ENCODE measurements at places on chromosomes 7 and 10.
A peak's percentile ranks its signal among the peaks of the same experiment; 100 is the strongest.

DNA sequence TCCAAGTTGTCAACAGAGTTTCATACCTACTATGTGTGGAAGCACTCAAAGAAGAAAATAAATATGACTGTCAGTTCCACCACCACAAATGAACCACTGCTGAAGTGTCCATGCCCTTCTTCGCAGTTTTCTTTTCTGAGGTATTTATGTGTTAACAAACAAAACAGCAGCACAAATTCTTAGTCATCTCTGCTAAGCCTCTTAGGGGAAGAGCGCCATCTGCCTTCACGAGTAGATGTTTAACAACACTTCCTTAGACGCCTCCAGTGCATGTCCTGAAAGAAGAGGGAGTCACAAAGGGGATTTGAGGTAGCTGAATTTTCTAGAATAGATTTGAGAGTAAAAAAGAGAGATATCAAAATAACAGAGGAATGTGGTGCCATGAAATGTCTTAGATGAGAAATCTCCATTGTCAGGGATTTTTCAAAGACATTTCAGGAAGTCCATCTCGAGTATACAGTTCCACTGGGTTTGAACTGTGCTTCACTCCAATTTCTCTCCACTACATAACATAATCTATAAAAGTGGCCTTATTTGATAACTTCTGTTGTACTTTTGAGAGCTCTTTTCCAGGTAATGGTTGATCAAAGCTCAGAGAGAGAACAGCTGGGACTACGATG is 775.3 kb upstream of the POM121L12 start:
- DNase-seq = no peak

DNA sequence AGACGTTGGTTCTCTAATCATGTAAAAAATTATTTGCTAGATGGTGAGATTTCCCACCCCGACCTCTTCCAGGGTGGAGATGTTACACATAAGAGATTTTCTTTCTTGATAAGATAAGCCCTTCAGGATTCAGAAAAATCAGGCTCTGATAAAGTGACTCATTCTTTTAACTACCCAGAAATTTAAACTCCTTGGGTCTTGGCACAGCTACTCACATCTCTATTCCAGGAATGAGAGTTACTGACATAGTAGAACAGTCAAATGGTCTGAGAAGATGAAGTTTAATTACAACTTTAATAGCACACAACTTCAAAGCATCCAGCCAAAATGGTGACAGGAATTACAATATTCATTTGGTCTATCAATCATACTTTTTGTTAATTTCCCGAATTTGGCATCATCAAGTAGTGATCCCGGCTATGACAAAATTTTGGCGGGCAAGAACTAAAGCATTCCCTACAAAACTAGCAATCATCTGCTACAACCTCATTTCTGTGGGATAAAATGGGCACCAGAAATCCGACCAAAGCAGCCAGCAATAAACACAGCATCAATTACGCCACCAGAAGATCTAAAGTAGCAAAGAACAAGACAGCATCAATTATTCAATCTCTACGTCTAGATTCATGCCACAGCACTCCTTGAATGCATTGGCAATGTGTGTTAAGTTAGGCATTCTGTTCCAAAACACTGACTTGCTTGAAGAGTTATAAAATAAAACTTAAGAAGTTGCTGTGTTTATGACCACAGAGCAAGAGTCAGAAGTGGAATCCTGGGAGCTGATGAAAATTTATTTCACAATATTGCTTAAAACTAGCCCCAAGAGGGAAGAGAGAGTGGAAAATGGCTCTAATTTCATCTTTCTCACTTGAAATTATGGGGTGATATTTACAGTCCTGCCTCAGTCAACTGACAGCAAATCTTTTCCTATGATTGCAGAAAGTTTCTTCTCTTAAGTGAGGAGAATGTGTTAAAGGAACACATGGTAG is 565.7 kb upstream of the ANKRD30A start:
- peak; percentile 74 for DNase-seq

- no peak for DNase-seq
Observed at GRCh38 chr7:29033584-29033983, 75.5 kb upstream of the TRIL start.

- no peak for DNase-seq
Observed at GRCh38 chr7:55345292-55345691, 19.8 kb upstream of the LANCL2 start.

GRCh38 chr7:82264783-82265305 is 178.7 kb downstream of the CACNA2D1 start:
- DNase-seq = no peak

DNA sequence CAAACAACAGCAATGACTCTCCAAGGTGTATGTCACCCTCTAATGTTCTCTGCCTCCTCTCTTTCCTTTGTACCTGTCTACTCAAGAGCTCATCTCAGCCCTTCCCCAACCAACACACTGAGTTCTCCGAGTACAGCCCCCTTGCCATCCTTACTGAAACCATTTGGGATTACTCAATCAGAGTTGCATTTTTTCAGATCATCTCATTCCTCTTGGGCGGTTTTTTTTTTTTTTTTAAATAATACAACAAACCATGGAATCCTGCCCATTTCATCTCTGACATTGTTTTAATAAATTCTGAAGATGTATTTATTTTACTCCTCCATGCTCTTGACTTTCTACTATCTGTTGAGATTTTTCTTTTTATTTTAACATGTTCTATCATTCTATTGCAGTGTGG is 4.2 kb upstream of the CREB3L2 start:
- DNase-seq = peak; percentile 58

- DNase-seq = no peak
Observed at GRCh38 chr10:52465202-52465601, 151.1 kb downstream of the DKK1 start.

DNA sequence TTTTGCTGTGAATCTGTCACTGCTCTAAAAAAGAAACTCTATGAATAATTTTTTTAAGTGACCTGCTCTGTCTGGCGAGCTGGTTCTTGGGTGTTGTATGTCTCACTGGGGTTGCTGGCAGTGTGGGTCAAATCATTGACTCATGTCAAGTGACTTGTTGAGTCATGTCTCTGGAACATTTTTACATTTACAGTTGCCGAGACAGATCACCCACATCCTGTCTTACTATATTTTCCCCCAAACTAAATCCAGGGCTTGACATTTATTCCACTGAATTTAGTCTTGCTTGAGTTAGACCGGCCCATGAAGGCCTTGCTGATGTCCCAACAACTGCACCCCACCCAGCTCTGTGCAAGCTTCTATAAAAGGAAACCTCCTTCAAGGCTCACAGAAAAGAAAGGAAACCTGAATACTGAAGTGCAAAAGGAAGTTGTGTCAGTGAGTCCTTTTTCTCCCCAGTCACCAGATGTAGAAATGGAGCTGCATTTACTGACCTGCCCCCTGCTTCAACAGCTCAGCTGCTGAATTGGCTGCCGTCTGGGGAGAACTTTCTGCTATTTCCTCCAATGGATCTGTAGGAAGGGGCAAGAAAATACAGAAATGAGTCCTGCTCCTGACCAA is 290.3 kb downstream of the TNS3 start:
- peak; percentile 95 for DNase-seq

GRCh38 chr7:12571691-12572090 is 1.2 kb downstream of the SCIN start:
- DNase-seq = no peak

DNA sequence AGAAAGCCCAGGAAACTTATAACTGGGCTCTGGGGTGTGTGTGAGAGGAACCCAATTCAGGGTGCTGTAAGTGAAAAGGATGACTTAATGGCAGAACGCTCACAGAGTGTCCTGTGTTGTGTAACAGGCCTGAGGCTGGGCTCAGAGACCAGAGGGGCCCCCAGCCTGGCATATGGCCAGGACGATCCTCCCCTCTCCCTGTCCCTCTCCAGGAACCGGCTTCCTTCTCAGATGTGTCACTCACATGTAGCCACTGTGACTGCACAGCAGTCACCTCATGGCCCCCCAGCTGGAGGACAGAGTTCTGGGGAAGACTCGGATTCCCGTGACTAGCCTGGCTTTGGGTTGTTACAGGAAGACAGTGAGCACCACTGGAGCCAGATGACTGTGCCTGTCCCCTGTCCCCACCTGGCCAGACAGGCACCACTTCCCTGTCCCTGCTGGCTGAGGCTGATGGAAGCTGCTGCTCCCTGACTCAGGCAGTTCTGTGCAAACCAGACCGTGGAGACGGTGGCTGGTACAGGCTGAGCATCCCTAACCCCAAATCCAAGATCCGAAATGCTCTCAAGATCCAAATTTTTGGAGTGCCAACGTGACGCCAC is 220.5 kb downstream of the MLLT10 start:
- no peak for DNase-seq

DNA sequence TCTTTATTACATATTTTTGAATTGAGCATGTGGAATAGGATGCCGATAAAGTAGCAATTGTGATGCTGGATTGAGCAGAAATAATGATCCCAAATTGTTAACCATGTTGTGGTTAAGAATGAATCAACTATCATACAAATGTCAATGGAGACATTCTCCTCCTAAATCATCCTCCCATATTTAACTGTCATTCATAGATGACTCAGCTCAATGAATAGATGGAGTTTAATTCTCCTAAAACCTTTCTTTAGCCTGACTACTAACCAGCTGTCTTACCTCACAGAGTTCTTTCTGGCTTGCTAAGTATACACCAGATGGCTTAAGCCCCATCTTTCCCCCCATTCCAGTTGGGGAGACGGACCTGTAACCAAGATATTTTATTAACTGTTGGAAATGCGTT is 23.4 kb upstream of the NPS start:
- no peak for DNase-seq

DNA sequence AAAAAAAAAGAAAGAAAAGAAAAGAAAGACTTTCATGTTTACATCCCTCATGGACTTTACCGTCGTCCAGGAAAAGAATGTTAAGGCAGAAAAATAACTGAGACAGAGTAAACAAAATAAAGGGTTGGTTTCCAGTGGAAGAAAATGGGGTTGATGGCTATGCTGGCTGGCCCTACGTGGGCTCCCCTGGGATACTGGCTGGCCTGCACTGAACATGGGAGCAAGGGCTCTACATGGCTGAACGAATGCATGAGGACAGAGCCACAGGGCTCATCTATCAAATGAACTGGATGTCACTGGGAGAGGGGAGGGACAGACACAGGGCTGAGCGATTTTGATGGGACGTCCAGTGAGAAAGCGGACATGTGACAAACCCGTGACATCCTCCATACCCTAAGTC is 2.5 kb upstream of the UCMA start:
- DNase-seq = no peak

DNA sequence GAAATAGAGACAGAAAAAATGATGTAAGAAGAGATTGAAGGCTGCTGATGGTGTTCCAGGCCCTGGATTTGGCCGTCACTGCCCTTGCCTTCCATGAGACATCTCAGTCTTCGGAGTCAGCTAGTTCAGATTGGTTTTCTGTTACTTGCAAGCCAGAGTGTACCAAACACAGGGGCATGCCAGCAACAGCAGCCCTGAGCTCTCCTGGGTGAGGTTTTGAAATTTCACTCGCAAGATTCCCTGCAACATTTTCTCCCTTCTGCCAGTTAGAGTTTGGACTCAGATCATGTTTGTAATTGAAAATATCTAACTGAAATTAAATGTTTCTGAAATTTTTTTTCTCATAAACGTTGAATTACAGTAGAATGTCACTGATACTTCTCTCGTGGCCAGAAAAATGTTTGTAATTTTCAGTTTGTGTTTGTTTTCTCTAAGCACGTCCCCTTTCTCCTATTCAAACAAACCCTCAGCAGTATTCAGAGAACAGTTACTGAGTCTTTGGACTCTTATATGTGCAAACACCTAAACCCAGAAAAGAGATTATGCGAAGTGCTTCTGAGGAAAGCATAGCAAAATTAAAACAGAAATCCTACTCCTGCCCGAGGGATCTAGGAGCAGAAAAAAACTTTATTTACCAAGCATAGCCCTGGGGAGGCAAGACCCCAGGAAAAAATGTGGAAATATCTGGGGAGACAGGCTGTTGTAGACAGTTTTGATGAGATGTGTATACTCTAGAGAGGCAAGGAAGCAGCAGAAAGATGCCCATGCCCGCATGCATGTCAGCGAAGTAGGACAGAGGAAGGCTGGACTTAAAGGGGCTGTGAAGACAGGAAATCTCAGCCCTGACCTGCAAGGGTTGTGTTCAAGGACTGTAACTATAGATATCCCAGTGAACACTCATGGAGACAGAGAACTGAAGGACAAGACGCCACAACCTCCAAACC is 43.0 kb upstream of the NAMPT start:
- DNase-seq = no peak

GRCh38 chr7:73436031-73436929 is 2.7 kb downstream of the FZD9 start:
- DNase-seq = no peak

DNA sequence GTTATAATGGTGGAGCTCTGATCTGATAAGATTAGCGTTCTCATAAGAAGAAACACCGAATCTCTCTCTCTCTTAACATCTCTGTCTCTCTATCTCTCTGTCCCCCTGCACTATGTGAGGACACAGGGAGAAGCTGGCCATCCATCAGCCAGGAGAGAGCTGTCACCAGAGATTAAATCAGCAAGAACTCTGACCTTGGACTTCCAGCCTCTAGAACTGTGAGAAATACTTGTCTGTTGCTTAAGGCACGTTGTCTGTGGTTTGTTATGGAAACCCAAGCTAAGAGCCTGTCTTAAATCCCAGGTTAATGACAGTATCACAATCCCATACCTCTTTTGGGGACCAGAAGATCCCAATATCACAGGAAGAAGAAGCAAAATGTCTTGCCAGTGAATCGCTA is 132.0 kb upstream of the AKR1E2 start:
- no peak for DNase-seq

GRCh38 chr10:17648243-17649035 is 4.5 kb downstream of the STAM start:
- DNase-seq = no peak

GRCh38 chr10:110044681-110045080 is 36.9 kb downstream of the ADD3 start:
- DNase-seq = no peak

GRCh38 chr10:82176587-82176986 is 301.6 kb downstream of the NRG3 start:
- no peak for DNase-seq

- no peak for DNase-seq
Observed at GRCh38 chr10:21080261-21080660, 183.2 kb upstream of the NEBL start.

DNA sequence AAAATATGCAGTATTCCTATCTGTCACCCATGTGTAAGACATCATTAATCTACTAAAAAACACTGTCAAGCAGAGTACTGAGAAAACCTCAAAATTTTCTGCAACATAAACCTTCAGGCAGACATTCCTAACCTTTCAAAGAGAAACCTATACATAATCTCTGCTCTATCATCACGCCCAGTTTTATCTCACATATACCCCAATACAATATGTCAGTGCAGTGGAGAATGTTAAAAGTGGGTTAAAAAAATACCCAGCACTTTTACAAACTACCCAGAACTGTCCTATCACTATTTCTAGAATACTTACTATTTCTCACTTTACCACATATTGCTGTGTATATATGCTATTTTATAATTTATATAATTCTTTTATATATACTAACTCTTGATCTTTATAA is 922.0 kb upstream of the SORCS1 start:
- DNase-seq = no peak

- DNase-seq = no peak
Observed at GRCh38 chr7:12320987-12321647, 82.5 kb downstream of the VWDE start.

GRCh38 chr7:46811529-46811928 is 770.4 kb downstream of the TNS3 start:
- DNase-seq = peak; percentile 97
